ENCODE measurements at places on chromosomes 2 and 18. TPM values are rescaled to one million over a fixed set of nuclear protein-coding genes. Genes with fewer than 3 reads are reported as not detected.
A peak's percentile ranks its signal among the peaks of the same experiment; 100 is the strongest.

GRCh38 chr2:73343992-73344391 lies 41.6 kb upstream of the ALMS1 start:
- no peak for DNase-seq

DNA sequence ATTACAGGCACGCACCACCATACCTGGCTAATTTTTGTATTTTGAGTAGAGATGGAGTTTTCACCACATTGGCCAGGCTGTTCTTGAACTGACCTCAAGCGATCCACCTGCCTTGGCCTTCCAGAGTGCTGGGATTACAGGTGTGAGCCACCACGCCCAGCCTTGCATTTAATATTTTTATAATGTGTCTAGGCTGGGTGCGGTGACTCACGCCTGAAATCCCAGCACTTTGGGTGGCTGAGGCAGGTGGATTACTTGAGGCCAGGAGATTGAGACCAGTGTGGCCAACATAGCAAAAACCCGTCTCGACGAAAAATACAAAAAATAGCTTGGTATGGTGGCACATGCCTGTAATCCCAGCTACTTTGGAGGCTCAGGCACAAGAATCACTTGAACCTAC lies 3.2 kb downstream of the RPL37A start:
- DNase-seq, result no peak

UBE2E3 gene
- 38.9 TPM for total RNA-seq

DNA sequence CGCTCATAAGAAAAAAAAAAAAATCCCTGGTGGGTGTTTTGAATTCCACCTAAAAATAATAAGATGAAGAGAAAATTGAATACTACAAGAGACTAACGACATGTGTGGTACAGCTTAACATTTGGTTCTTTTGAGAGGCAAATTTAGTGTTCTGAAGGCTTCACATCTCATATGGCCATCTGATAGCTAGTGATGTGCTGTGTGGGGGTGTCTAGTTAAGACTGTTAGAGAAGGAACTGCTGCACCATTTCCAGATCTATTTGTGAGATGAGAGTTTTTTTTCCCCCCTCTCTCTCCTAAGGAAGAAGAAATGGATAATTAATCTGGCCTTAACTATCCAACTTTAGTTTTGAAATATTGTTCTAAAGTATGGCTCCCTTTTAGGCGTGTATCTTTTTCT lies 321.6 kb downstream of the SLC4A3 start:
- DNase-seq, result no peak

DNA sequence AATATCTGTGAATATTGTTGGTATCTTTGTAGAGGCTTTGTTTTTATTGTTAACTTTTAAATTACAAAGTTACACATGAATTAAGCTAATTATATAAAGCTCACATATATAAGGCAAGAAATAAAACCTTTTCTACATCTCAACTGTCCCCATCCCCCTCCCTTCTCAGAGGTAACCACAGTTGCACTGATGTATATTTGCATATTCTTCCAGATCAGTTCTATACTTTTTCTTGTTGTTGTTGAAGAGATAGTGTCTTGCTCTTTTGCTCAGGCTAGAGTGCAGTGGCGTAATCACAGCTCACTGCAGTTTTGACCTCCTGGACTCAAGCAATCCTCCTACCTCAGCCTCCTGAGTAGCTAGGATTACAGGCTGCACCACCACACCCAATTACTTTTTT lies 36.0 kb upstream of the CDC42EP3 start:
- no peak for DNase-seq

GRCh38 chr2:45892757-45893156 lies 241.3 kb downstream of the PRKCE start:
- DNase-seq, result no peak

DNA sequence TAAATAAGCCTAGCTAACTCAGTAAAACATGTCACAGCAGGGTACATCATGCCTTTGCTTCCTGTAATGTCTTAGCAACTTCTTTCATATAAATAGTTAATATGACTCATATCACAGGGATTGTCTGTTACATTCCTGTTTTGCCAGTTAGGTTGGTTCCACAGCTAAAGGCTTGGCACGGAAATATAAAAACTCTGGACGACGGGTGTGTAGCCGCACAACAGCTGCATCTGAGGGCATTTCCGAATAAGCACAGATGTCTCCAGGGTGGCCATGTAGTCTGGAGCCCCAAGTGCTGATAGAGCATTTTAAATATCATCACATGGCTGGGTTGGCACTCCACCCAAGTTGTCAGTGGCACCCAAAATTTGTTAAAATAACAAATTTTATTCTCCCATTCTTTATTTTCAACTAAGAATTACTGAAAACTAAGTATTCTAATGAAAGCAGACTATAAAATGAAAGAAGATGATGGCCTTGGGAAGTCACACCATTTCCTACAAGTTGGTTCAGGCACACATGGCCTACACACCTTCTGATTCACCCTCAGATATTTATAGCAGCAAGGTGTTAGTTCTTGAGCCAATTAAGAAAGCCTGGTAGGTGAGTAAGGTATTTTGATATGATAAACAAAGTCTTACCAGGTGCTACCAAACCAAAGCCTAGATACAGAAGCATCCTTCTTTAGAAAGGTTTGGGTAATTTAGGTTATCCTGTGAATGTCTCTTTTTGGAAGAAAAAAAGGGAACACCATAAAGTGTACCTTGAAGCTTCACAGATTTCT lies 61.8 kb upstream of the STK17B start:
- no peak for DNase-seq

- peak; percentile 39 for DNase-seq
Measured at GRCh38 chr2:3398857-3399256, 19.4 kb downstream of the TRAPPC12 start.

NPPC gene
- not detected for total RNA-seq

DNA sequence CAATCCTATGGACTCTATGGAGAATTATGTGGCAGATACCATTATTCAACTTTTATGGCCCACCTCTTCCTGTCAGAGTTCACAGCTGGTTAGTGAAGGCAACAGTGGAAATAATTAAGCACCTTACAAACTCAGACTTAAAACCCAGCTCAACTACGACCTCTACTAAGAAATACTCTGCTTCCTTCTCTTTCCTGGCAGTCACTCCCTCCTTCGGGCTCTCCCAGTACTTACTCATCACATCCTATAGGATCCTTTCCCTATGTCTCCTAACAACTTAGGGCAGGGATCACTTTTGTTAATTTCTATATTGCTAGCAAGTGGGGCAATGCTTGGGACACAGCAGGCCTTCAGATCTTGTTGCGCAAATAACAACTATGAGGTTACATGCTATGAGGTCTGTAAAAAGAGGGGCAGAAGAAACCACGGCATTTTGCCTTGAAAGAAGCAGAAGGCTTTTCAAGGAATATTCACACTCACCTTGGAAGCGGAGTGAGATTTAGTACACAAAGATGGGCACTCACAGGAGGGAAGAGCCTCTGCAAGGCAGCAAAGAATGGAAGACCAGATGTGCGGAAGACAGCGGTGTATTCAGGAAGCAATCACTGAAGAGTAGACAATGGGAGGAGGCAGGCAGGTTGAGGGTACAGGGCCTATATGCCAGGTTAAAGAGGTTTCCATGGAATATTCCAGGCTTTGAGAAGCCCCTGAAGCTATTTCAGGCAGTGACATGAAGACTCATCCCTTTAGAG lies 2.1 kb downstream of the STK39 start:
- no peak for DNase-seq

- DNase-seq, result no peak
Measured at GRCh38 chr18:57150828-57151227, 3.9 kb downstream of the BOD1L2 start.

TM4SF20 gene
- not detected for total RNA-seq

- DNase-seq, result no peak
Measured at GRCh38 chr18:53458944-53459580, 765.4 kb downstream of the MBD2 start.

PKDCC gene
- 219 TPM for total RNA-seq
